ENCODE measurements at places on chromosomes 2 and 18. TPM values are rescaled to one million over a fixed set of nuclear protein-coding genes. Genes with fewer than 3 reads are reported as not detected.

GRCh38 chr18:32289483-32290075 is 99.7 kb downstream of the MEP1B start:
- peak; percentile 25 for DNase-seq

DNA sequence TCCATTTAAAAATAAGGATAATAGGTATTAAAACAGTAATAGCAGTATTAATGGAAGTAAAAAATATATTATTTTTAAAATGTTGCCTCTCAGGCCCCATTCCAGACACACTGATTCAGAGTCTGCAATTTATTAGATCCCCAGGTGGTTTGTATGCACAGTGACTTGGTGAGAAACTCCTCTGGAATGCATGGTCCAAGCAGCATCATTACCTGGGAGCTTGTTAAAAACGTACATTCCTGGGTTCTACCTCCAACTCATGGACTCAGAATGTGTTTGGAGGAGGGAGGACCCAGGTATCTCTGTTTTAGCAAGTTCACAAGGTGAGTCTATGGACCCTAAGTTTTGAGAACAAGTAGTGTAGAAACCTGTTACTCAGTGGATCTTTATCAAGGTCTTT is 95.6 kb downstream of the ITGA4 start:
- no peak for DNase-seq

GRCh38 chr2:44009136-44009735 is 13.4 kb upstream of the LRPPRC start:
- DNase-seq: no peak

DNA sequence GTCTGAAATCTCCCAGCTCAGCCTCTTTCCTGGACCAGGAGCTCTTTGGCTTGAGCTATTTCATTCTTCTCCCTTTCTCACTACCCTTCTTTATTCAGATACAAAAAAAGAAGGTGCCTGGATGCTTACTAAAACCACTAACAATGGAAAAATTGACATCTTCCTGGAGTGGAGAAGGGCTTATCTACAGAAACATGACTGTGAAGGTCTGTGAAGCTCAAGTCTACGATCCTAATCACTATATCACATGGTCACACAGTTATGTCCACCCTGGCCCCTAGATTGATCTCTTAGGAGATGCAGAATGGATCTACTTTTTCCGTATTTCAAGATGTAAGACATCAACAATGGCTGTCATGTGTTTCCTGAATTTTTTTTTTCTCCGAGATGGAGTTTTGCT is 5.7 kb upstream of the KRCC1 start:
- DNase-seq: no peak

GRCh38 chr2:144078106-144078505 is 441.8 kb downstream of the ZEB2 start:
- no peak for DNase-seq

- DNase-seq: no peak
Observed at GRCh38 chr2:32289165-32289999, 11.7 kb downstream of the YIPF4 start.

DNA sequence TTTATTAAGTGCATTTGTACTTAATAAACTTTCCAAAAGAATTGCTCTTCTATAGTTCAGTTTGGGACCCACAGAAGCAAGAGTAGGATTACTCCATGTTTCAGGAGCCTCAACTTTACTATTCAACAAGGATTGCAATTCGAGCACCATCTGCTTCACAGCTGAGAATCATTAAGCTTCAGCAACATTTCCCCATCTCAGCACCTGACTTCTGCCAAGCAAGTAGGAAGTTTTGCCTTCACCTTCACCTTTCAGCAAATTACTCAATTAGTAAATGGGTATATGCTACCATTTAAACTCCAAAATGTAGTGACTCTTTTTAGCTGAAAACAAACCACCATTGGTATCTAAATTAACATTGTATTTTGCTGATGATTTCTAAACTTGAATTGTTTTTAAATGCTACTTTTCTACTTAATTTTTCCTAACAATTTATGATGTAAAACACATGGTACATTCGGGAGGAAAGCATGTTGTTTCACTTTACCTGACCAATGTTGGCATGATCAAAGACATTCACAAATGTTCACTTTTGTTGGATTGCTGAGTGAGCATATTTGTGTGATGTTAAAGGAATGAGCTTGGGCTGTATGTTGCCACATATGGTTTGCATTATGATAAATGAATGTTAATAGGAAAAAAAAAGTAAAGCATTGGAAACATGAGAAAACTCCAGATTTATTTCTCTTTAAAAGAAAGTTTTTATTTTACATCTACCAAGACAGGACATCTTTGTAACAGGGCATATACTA is 159.2 kb downstream of the GULP1 start:
- DNase-seq: no peak

DNA sequence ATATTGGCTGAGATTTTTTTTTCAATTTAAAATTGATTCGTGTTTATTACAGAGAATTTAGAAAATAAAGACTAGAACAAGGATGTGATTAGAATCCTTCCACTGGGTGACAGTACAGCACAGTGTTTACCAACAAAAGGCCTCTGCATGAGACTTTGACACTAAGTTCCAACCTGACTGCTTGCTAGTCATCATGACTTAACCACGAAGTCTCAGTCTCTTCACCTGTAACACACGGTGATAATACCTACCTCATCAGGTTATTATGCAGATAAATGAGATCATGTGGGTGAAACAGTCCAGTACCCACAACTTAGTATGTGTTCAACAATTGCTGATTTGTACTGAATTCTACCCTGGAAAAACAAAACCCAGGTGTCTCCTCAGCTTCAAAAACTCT is 151.2 kb downstream of the STK39 start:
- DNase-seq: no peak

DNA sequence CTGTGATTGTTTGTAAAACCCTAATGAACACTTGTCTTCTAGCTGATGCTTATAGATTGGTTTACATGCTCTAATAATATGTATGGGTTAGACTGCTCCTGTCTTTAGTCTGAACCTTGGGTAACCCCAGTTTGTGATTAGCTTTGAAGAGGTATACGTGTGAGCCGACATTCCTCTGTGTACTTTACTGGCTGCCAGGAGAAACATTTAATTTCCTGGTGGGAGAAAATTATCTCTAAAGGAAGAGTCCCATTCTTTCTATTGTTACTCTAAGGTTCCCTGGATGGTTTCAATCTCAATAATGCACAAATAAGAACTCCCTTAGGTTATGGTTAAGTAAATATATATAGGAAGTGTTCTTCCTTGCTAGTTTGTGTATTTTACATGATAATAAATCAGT is 143.6 kb upstream of the ZSWIM2 start:
- no peak for DNase-seq

GRCh38 chr2:190545555-190546385 is 11.2 kb upstream of the NEMP2 start:
- no peak for DNase-seq

C2orf69 gene
- total RNA-seq: 27.3 TPM

AKAIN1 gene
- 14.1 TPM for total RNA-seq

RAB6C gene
- 0.25 TPM for total RNA-seq

REG1B gene
- not detected for total RNA-seq

MRPS9 gene
- total RNA-seq: 20.3 TPM

MC5R gene
- total RNA-seq: not detected

RTP5 gene
- total RNA-seq: not detected

DSG3 gene
- not detected for total RNA-seq

GALR1 gene
- total RNA-seq: 0.49 TPM

STAM2 gene
- 25.1 TPM for total RNA-seq

PAX8 gene
- total RNA-seq: 1.4 TPM

TUBA3E gene
- not detected for total RNA-seq

ATP6V1C2 gene
- total RNA-seq: not detected

LCLAT1 gene
- total RNA-seq: 16.0 TPM

Data from glutamatergic neuron (in vitro differentiated cells).